Retinal pigment epithelial cell (primary cell): ENCODE measurements at places on chromosomes 2 and 18.

DNA sequence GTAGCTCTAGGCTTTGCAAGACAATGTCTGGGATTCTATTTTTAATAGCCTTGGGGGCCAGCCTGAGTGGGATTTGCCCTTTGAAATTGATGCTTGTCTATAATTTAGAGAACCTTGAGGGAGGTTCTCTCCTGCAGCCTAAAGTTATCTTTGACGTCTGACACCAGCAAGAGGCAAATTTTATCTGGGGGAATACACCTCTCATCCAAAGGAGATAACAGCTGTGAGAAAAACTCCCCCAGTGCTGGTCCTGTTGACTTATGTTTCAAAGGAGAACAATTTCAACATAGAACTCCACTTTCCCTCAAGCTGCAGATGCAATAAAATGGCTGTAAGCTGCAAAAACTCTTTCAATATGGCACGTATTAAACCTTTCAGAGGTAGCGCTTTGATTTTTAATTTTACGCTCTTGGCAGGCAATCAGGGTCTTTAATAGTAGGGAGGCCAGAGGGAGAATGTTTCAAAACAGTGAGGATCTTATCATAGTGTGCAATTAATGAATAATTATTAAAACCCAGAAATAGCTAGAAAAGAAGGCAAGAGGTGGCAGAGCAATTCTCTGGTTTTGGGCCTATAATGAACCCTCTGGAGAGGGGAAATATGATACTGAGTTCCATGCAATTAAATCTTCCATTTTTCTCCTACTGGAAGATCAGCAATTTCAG lies 62.4 kb downstream of the LYPD1 start:
- DNase-seq: no peak

DNA sequence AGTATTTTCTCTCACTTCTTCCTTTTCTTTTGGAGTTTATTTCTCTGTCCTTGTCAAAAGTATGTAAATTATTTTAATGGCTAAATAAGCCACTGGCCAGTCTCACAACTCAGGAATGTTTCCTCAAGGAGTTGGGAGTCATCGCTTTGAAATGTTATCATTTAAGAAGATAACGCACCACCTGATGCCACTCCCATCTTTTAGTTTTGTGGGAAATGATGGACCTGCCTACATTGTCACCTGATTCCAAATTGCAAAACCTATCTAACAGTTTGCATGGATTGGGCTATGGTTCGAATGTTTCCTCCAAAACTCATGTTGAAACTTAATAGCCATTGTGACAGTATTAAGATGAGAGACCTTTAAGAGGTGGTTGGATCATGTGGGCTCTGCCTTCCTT lies 32.4 kb upstream of the PPM1B start:
- no peak for DNase-seq

DNA sequence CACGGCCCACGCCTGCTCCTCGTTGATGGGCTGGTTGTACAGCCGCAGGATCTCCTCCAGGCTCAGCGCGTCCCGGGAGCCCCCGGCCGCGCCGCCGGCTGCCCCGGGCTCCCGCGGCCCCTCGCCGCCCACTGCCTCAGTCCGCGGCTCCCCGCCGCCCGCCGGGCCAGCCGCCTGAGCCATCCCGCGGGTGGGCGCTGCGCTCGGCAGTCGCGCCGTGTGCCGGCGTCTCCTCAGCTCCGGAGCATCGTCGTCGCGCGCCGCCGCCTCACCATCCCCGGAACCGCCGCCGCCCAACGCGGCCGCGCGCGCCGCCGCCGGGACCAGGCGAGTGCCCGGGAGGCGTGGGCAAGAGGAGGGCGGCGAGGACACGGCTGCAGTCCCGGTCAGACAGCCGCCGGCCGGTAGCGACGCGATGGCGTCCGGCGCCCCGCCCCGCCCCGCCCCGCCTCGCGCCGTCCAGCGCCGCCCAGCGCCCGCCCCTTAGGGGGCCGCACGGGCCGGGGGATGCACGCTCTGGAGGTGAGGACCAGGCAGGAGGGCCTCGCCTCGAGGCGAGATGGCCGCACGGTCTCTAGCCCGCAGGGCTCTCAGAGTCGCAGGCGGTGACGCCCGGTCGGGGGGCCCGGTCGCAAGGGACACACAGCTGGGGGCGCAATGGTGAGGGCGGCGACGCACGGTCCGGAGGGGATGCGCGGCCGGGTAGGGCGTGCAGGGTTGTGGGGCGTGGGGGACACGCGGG lies at the start of gene SPIRE1:
Gene SPIRE1 (minus strand): TSS at position 424 of the 742 bp plus-strand sequence. CDS start 241 bp downstream, at position 183.
- no peak for DNase-seq

- DNase-seq: peak; percentile 90
These were observed 170.6 kb downstream of the SLC8A1 start for GRCh38 chr2:40281021-40281940.

DNA sequence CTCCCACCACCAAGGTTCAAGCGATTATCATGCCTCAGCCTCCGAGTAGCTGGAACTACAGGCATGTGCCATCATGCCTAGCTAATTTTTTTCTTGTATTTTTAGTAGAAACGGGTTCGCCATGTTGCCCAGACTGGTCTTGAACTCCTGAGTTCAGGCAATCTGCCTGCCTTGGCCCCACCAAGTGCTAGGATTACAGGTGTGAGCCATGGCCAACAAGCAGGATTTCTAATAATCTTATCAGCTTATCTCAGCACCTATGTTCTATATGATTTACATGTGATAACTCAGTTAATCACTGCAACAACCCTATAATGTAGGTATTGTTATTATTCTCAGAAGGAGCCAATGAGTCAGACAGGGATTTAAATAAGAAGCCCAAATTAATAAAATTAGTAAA lies 80.3 kb downstream of the GORASP2 start:
- no peak for DNase-seq

DNA sequence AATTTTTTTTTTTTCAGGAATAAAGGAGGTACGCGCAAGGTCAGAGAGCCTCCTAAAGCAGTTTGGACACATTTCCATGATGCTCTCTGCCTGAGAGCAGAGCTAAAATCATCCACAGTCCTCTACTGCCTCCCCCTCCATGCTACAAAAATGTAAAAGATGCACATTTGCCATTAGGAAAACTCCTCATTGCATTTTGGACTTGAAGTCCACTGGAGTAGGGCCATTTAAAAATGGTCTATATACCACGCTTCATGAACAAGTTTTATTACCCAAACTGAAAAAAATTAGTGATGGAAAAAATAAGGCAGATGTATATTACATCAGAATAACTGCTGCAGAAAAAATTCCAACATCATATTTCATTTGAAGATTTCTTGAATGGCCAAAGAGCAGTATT lies 256.0 kb downstream of the AFF3 start:
- no peak for DNase-seq

- DNase-seq: no peak
These were observed 77.0 kb downstream of the EDAR start for GRCh38 chr2:108911807-108912628.

DNA sequence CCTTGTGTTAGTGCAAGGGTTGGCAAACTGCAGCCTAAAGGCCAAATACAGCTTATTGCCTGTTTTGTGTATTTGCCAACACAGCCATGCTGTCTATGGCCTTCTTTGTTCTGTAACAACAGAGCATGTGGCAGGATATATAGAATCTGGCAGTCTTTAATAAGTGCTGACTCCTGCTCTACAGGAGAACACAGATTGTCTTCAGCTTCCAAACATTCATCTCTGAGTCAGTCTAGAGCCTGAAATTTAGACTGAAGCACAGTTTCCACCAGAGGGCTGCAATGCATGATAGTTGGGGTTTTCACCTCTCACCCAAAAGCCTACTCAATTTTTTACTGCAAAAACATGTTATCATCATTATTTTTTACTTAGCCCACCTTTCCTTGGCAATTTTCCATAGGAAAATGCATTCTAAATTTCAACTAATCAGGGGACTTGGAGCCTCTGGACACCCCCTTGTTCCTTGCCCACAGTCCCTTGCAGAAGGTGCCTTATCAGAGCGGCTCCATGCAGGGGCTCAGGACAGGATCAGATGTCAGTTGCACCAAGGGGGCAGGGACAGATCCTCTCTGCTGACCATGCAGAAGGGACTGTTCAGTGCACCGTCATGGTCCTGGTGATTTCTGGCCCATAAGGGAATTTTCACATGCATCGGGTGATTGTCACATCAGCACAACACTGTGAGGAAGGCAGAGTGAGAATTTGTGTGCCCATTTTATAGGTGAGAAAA lies 12.4 kb downstream of the IL37 start:
- no peak for DNase-seq

DNA sequence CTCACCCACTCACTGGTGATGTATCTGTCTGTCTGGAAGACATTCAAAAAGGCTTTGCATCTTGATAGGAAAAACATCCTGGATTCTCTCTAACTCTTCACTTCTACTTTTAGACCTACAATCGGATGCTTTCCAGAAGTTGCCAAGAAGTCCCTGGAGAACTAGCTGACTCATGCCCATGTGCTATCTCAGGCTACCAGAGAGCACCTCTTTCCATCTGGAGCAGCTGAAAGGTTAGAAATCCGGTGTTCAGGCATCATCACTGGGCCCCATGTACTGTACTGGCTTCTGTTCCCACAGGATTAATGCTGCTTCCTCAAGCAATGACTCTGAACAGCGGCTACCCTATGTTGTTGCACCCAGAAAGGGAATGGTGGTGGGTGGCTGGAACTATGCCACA lies 259.0 kb downstream of the NBAS start:
- DNase-seq: peak; percentile 2

- no peak for DNase-seq
These were observed 1.4 kb upstream of the MBP start for GRCh38 chr18:77133835-77134496.

GRCh38 chr18:25181581-25181980 lies 170.4 kb downstream of the ZNF521 start:
- no peak for DNase-seq

DNA sequence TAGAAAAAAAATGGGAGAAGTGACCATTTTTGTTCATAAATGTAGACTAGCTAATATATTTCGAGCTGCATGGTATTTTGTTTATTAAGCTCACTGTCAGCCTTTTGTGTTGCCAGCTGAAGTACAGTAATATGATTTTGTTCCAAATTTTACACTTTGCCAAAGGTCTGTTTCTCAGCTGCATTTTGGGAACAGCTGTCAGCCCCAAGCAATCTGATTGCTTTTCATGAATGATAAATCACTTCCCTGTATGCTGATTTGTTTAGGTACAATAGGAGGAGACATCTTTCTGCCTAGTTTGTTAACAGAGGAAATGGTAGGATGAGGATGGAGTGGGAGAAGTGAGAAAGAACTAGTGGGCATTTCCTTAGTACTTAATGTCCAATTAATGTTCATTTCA lies 79.3 kb downstream of the NABP1 start:
- no peak for DNase-seq

- no peak for DNase-seq
These were observed 639.8 kb upstream of the ZEB2 start for GRCh38 chr2:145159676-145160075.

- DNase-seq: no peak
These were observed 42.2 kb upstream of the TPO start for GRCh38 chr2:1371082-1371481.

- DNase-seq: no peak
These were observed 23.4 kb downstream of the SNTG2 start for GRCh38 chr2:974054-974453.

DNA sequence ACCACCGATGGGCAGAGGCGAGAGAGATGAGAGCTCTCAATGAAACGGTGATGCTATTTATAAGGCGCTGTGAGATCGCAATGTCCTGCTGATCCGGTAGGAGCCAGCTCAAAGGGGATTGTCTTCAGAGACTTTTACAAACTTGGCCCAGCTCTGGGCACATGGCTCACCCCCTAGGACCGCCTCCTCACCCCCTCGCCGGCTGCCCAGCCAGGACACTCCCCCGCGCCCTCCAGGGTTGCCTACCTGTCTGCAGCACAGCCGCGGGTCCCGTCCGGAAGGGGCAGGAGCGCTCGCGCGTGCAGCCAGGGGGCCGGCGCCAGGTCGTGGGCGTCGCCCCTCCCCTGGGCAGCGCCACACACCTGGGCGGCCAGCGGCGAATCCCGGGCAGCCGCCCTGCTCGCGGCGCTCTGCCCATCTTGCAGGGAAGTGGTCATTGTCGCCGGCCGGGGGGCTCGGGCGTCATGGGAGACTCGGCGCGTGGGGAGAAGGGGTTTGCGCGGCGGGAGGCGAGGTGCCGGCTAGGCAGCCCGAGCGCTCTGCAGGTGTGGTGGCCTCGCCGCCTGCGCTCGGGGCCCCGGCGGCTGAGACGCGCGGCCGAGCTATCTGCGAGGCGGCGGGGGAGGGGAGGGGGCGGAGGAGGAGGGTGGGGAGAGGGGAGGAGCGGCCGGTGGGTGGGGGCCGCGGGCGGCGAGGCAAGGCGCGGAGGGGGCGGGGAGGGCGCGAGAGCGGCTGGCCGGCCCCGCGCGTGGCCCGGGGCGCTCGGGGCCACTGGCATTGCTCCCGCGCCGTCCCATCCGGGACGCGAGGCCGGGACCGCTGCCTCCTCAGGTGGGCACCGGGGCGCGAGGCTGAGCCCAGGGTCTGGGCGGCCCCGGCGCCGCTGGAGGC lies at the start of gene GRB14:
Gene GRB14 (minus strand): TSS at position 610 of the 891 bp plus-strand sequence. CDS start 173 bp downstream, at position 437.
- no peak for DNase-seq

DNA sequence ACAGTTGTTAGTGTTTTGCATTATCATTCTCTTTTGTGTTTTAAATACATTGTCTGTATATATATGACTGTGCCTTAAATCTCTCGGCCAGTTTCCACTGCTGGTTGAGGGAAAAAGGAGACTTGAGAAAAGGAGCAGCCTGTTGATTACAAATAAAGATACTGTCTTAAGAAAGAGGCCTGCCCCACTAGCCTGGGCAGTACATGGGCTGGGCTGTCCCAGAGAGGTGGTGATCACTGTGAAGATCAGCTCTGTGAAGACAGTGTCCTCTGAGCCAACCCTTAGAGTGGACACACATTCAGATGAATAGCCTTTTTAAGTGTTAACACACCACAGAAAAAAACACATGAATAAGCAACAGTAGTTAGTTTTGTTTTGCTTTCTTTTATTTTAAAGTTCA lies 10.0 kb upstream of the OTX1 start:
- no peak for DNase-seq

GRCh38 chr2:47076586-47077441 lies 78.3 kb downstream of the STPG4 start:
- DNase-seq: peak; percentile 89

DNA sequence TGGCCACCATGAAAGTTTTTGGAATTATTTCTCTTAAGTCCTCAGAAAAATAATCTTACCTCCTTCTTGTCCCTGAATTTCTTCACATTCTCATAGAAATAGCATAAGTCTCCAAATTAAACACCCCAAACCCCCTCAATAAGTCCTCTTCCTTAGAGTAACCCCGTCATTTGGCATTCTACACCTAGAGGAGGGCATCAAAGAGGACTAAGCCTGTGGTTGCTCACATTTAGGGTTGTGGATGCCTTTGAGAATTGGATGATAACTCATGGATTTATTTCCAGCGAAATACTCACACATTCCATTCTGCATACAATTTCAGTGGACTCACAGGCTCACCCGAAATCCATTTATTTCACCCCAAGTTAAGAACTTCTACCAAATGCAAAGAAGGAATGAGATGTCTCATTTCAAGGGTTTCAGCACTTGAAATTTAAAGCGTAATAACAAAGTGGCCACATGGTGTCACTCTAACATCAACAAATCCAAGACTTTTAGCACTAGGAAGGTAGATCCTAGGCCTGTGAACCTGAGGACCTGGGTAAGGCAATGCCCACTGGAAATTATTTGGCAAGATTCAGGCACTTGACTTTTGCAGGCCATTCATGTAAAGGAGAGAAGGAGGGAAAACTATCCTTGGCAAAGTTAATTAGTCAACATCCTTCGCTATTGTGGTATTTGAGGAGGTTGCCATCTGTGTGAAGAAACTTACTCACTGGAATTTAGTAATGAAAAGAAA lies 24.6 kb downstream of the DYTN start:
- DNase-seq: peak; percentile 7

- no peak for DNase-seq
These were observed 13.6 kb upstream of the PELI1 start for GRCh38 chr2:64157792-64158191.
